ENCODE measurements at places on chromosomes 7 and 10.

DNA sequence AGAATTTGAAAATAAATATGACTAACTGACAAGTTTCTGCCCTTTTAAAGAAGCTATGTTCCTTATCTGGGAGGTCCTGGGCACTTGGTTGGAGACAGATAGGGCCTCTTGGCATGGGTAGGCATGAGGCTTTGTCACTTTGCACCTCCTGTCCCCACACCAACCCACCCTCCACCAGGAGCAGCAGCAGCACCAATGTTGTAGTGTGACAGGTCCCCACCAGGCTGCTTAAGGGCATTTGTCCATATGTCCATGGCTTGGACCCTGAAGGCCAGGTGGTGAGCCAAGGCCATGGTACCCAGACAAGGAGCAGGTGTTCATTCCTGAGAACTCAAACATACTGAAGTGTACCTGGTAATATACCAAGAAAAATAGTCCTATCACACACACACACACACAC lies 629.1 kb downstream of the ACTR3B start:
- DNase-seq, result no peak

DNA sequence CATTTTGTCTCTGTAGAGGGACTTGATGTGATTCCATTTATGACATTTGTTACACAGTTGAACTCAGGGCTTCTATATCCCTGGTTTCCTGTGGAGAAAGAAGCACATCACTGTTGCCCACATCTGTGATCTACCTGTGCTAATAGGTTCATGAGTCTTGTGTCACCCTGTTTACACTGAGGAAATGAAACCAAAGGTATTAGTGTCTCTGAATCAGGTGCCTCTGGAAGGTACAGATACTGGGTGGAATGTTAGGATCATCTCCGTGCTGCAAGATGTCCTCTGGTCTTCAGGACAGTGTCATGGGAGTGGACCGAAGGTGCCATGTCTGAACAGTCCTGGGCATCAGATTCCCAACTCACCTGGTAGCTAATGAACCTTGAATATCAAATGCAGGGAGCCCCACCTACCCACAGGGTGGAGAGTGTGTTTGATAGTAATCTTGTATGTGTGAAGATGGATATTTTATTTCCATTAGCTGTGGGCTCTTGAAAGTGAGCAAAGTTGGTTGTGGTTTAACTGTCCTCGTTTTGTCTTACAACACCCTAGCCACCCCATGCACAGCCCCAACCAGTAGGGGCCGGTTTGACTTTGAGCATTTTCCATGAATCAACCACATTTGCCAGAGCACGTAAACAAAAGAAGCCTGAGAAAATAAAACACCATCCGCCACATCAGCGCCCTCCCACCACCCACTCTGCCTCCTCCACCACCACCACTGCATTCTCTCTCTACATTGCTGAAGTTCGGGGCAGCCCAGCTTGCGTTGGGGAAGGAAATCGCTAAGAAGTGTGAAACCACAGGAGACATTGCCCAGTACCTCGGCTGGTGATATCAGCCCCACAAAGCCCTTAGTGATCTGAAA lies 40.7 kb downstream of the TARP start:
- DNase-seq, result peak; percentile 87

DNA sequence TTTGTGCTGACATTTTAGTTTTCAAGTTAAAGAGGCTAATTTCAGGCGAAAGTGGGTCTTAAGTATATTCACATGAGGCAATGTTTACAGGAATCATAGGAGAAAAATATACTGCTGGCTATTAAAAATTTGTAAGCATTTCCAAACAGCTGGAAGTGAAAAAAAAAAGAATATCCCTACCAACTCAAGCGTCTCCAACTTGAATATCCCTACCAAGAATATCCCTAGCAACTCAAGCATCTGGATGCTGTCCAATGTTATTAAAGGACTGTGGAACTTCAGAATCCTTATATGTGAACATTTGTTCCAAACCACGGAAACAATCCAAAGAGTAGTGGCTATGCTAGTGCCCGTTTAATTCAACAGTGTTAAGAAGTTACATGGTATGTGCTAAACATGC lies 1303.0 kb downstream of the GATA3 start:
- DNase-seq, result no peak

DNA sequence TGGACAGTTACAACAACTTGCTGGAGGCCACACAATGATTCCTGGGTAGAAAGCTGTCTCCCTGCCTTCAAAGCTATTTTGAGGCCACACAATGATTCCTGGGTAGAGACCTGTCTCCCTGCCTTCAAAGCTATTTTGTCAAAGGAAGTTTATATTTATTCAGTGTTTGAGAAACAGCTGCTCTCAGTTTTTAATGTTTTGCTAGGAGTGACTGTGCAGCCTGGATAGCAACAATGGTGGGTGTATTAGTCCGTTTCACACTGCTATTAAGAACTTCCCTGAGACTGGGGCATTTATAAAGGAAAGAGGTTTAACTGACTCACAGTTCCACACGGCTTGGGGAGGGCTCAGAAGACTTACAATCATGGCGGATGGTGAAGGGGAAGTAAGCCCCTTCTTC lies 3.9 kb upstream of the SGPL1 start:
- no peak for DNase-seq

GRCh38 chr10:70493660-70494234 lies 15.2 kb downstream of the PALD1 start:
- peak; percentile 20 for DNase-seq

GRCh38 chr10:8640301-8640700 lies 585.8 kb downstream of the GATA3 start:
- no peak for DNase-seq

- DNase-seq, result no peak
Observed at GRCh38 chr7:77866786-77867536, 68.4 kb downstream of the PHTF2 start.

DNA sequence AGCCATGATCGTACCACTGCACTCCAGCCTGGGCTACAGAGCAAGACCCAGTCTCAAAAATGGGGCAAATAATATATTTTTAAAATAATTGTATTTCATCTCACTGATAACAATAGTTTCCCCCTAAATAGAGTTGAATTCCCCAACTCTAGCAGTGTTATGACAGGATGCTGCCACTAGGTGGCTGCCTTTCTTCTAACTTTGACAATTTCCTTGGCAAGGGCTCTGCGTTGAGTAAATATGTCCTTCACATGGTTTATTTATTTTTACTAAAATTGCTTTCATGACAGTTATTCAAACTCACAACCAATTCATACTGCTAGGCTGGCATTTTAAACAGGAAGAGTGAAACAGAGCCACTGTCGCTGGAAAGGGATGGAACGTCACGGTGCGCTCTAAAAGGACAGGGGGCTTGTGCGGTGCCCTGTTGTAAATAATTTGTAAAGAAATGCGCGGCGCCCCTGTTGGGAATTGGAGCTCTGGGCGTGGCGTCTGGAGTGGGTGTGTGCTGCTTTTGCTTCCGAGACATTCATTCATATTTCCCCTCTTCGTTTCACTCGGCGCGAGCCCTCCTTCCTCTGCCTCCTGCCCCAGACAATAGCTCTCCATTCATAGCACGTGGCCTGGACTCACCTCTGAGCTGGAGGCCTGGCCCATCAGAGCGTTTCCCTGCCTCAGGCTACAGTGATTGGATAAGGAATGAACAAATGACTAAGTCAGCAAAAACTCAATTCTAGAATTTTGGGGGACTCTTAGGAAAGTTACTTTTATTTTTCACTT lies 20.5 kb upstream of the PITRM1 start:
- peak; percentile 62 for DNase-seq

DNA sequence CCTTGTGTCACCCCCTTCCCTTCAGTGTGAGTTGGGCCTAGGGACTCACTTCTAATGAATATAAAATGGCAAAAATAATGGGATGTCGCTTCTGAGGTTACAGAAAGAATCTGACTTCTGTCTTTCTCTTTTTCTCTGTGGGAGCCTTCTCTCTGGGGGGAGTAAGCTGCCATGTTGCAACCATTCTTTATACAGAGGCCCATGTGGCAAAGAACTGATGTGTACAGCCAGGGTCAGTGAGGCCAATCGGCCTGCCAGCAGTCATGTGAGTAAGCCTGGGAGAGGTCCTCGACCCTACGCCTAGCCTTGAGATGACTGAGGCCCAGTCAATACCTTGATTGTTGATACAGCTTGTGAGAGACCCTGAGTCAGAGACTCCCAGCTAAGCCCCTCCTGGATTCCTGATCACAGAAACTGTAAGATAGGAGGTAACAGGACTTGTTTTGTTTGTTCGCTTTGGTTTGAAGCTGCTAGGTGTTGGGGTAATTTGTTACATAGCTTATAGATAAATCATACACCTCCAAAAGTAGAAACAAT lies 1.7 kb downstream of the TCAF1 start:
- no peak for DNase-seq

Measured in activated CD4-positive, alpha-beta T cell treated with anti-CD3 and anti-CD28 coated beads, Interleukin-10, Interleukin-2, amounts not matched to agents 100 ng/mL and 50 ng/mL, durations not matched to agents 16 hours and 8 hours (primary cell).